ENCODE measurements at places on chromosomes 12 and 14.
A peak's percentile ranks its signal among the peaks of the same experiment; 100 is the strongest.

- DNase-seq, result peak; percentile 30
These were observed 3.6 kb upstream of the SLC7A8 start for GRCh38 chr14:23186913-23187654.

- DNase-seq, result no peak
These were observed 603.2 kb downstream of the C12orf50 start for GRCh38 chr12:87425942-87426554.

- no peak for DNase-seq
These were observed 615.1 kb downstream of the TMEM121 start for GRCh38 chr14:106141242-106142220.

DNA sequence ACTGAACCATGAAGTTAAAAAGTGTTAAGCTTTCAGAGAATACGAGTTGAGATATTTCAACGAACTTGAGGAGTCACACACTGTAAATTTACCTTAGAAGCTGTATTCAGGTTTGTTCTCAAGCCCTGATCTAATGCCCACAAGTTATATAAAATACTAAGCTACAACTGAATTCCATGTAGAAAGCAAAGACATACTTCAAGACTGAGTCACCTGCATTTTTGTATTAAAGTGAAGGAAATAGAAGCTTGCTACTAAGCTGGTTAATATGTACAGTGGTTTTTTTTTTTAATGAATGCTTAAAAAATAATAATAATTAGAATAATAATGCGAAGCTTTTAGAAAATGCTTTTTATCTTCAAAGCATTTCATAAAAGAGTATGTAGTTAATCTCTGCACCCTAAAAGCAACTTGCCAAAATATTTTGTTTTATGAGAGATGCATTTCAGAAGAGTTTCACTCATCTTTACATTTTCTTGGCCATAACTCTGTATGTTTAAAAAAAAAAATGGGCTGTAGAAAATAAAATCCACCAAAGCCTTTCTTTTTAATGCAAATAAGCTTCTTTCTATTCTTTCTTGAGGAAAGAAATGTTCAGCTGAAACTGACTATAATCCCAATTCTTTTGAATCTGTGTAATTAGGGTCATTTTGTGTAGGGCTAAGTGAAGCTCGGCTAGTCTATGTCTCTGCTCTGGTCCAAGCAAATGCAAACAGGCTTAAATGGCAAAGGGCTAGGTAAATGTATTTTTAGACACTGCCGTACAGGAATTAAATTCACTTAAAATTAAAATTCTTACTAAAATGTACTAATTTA lies 1047.5 kb upstream of the FLRT2 start:
- no peak for DNase-seq

DNA sequence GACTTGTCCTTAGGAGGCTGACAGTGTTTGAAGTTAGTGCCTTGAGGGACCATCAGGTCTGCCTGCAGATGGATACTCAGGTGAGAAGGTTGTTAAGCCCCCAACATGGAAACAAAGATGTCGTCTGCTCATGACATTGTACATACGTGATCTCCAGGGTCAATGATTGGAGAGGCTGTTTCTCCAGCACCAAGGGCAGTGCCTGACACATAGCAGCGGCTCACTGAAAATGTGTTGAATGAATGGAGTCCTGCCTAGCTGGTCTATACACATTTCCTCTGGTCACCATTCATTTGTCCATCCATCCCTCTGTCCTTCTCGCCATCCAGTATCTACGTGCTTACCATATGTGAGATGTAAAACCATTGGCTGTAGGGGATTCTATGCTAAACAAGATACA lies 7.1 kb downstream of the CCDC177 start:
- DNase-seq, result no peak

DNA sequence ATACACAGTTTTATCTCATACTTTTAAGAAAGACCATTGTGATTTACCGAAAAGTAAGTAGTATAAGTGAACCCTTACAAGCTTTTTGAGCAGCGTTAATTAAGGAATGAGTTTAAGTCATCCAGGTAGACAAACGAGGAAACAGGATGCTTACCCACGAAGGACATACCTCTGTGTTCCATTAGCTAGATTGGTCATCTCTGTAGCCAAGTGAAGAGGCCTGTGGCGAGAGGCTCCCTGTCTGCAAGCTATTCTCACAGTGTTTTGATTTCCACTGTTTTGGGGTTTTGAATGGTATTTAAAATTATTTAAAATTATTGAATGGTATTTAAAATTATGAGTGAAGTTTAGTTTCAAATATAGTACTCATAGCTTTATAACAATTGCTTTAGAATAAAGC lies 342.1 kb upstream of the RGS6 start:
- no peak for DNase-seq

- DNase-seq, result peak; percentile 50
These were observed 77.4 kb downstream of the SCARB1 start for GRCh38 chr12:124786061-124786964.

DNA sequence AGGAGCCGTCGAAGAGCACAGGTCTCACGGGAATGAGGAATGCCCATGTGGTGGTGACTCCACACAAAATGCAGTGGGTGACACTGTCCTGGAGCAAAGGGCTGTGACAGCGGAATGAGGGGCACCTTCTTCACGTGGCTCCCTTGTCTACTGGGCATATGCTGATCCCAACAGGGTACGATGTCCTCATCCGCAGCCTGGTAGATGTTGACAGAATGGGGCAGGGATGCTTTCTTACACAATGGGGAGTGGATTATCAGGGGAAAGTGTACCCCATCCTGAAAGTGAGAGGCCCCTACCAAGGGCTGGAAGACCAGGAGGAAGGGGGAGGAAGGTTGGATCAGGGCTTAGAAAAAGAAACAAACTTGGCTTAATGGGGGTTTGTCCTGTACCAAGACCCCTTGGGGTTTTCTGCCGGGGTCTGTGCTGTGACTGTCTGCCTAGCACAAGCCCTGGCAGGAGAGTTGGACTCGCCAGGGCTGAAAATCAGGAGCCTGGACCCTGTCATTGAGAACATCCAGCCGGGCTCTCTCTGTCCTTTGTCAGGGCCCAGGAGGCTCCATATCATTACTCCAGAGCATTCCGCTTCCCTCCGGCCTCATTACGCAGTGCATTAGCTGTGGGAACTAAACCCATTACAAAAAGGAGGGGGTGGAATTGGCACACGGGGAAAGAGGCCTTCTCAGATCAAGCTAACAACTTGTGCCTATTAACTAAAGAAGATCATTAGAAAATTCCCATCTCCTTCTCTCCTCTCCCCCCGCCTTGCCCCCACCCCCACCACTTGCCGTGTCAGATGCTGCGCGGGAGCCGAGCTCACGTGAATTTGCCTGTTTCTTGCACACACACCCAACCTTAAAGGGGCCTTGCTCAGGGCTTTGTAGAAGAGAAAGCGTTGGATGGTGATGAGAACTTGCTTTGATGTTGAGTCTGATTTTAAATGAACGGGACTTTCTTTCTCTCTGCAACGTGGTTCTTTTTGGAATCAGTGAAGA lies 171.8 kb upstream of the PARP11 start:
- DNase-seq, result no peak

DNA sequence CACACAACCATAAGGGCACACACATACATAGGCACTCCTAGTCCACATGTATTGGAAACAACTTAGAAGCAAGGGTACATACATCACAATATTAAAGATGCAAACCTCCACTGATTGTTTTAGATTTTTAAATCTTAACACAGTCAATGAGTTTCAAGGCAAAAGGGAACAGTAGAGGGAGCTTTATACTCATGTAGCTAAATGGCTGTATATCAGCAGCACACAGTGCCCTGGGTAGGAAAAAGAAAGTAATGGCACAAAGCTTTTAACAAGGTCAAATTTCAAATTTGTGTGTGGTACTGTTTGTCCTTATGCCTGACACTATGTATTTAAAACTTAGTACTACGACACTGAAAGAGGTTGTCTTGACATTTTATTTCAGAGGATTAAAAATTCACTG lies 262.0 kb downstream of the MED13L start:
- peak; percentile 24 for DNase-seq

DNA sequence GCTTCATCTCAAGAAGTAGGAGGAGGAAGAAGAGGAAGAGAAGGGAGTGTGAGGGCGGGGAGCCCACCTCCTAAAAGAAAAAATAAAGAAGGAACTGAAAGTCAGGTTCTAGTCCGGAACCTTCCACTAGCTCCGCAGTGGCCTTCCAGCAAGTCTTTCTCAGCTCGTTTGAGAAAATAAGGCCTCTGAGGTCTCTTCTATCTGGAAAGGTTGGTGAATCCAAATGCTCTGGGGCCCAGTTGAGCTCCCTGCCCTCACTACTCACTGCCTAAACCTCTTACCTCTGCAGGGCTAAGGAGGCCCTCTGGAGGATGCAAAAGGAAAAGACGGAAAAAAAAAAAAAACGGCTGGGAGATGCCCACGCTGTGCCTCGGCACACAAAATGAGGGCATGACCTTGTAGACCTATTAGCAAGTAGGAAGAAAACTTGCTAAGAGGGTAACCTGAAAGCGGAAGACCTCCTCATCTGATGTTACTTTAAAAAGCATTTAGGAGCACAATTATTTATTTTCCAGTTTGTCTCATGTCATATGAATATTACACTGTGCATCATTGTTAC lies 35.9 kb downstream of the FBLN5 start:
- DNase-seq, result no peak

- no peak for DNase-seq
These were observed at the start of gene SLC38A4 for GRCh38 chr12:46825591-46826414. SLC38A4 (minus strand) TSS chr12:46825997; CDS start chr12:46793071, 32,926 bp downstream.
